ENCODE measurements at places on chromosomes 7 and 10. TPM values are rescaled to one million over a fixed set of nuclear protein-coding genes. Genes with fewer than 3 reads are reported as not detected.

Gene GFRA1
- 0.37 TPM for total RNA-seq

Gene ZNF365
- not detected for total RNA-seq

Gene ATG9B
- total RNA-seq = 0.34 TPM

Gene CAPZA2
- 193 TPM for total RNA-seq

Gene NEUROG3
- not detected for total RNA-seq

Gene OR13A1
- not detected for total RNA-seq

Gene ZNF727
- not detected for total RNA-seq

Gene IFIT5
- total RNA-seq = 2.5 TPM

Gene RGR
- not detected for total RNA-seq

Gene CYP2C8
- total RNA-seq = not detected

Gene GBX1
- total RNA-seq = 0.37 TPM

Gene CTNNA3
- not detected for total RNA-seq

Gene SOSTDC1
- 0.18 TPM for total RNA-seq

All from G401 (cell line).